ENCODE measurements at places on chromosomes 3 and 15.

DNA sequence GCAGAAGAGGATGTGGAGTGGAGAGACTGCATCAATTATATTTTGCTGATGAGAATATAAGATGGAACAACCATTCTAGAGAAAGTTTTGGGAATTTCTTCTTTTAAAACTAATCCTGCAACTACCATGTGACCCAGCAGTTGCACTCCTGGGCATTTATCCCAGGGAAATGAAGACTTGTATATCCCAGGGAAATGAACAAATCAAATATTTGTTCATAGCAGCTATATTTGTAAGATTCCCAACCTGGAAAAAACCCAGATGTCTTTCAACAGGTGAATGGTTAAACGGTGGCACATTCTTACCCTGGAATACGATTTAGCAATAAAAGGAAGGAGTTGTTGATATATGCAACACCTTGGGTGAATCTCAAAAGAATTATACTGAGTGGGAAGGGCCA is 385.3 kb upstream of the TPRG1 start:
- no peak for DNase-seq

DNA sequence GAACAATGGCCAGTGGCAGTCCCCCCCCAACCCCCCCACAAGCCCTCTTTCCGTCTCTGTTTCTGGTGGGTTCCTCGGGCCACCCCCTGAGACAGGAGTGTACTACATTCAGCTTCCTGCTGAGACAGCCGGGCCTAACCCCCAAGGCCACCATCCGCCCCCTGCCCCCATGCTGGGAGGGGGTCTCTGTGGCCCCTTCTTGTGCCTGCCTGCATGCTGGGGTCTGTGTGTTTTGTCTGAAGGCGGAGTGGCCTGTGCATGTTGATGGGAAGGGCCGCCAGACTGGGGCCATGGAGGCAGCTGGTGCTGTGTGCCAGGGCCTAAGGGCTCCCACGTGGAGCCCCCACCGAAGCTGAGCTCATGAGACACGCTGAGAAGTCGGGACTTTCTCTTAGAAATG is 26.6 kb downstream of the PLXNA1 start:
- DNase-seq = no peak

DNA sequence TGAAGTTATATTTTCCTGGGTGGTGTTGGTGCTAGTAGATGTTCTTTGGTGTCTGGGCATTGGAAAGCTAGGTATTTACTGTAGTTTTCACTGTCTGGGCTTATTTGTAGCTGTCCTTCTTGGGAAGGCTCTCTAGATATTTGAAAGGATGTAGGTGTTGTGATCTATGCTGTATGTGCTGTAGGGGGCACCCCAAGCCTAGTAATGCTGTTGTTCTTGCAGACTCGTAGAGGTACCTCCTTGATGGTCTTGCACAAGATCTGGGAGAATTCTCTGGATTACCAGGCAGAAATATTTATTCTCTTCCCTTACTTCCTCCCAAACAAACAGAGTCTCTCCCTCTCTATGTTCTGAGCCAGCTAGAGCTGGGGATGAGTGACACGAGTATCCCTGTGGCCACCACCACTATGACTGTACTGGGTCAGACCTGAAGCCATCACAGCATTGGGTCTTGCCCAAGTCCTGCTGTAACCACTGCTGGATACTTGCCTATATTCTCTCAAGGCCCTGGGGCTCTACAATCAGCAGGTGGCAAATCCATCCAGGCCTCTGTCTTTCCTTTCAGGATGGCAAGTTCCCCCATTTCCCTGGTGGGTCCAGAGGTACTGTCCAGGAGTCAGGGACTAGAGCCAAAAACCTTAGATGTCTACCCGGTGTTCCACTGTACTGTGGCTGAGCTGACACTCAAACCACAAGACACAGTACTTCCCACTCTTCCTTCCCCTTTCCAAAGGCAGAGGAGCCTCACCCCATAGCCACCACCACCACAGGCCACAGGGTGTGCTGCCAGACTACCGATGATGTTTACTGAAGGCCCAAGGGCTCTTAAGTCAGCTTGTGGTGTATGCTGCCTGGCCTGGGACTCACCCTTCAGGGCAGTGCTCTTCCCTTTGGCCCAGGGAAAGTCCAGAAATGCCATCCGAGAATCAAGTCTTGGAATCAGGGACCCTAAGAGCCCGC is 195.2 kb upstream of the DPPA4 start:
- DNase-seq = peak; percentile 49

GRCh38 chr3:7433073-7433472 is 572.2 kb downstream of the GRM7 start:
- no peak for DNase-seq

GRCh38 chr3:55516392-55517030 is 29.4 kb upstream of the WNT5A start:
- no peak for DNase-seq

- no peak for DNase-seq
These were observed 1.4 kb downstream of the CNTN3 start for GRCh38 chr3:74613060-74613459.

- DNase-seq = no peak
These were observed 165.0 kb downstream of the NTRK3 start for GRCh38 chr15:88091444-88092016.

DNA sequence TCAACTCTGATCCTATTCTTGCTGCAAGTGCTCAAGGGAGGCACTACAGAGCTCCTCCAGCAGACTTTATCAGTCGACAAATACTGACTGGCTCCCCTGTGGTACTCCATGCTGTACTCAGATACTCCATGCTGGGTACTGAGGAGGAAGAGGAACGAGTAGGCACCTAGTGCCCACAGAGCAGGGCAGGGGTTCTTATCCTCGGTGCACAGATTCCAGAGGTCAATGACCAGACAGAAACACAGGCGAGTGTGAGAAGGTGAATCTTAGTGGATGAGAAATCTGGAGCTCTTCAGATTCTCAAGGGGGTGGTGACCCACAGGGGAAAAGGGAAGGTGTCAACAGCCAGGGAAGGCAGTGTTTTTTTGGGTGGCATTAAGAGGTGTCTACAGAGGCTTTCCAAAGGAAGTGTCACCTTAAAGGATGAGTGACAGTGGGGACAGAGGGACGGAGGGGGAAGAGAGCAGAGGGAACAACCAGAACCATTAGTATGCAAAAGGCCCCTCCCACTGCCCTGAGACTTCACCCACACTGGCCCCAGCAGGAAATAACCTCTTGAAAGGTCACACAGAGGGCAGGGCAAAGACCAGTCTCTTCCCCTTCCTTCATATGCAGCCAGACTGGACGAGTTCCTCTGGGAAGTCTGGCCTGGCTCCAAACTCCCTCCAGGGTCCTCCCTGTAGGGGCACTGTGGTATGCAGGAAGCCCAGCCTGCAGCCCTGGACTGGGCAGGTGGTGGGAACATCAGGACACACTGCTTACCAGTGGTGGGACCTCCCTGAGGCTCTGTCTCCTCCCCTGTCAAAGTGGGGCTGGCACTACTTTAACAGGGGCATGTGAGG is 27.5 kb downstream of the CCDC12 start:
- DNase-seq = peak; percentile 33

DNA sequence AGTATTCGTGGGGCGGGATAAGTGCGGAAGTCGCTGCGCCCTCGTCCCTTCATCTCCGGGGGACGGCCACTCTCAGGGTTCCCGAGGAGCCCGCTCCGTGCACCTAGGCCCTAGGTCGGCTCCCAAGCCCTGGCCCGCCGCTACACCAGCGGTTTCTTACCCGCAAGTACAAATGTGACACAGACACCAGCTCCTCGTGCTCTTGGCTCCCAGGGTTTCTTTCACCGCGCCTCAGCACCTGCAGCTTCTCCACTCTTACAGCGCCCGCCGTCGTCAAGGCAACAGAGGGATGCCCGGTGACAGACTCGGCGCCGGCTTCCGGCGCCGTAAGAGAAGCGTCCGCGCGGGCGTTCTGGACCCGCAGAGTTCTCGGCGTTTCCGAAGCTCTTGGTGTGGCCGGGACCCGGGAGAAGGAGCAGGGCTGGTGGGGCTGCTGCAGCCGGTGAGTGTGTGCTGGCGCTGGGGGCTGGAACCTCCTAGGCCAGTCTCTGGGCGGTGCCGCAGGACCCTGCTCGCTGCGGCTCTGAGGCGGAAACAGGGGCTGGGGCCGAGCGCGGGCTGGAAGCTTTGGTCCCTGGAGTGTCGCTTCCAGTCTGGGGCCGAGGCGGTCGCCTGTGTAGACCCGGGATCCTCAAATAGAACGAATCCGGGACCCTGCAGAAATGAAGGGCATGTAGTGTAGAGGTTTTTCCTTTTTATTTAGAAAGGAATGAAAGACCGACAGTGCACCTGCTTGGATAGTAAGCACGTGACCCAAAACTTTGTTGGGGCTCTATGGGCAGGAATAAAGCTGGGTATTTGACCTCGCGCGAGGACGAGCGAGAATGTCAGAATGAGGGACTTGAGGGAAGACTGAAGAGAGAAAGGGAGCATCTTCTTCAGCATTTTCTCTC is 155.4 kb upstream of the GOLGA6L4 start:
- DNase-seq = peak; percentile 69

DNA sequence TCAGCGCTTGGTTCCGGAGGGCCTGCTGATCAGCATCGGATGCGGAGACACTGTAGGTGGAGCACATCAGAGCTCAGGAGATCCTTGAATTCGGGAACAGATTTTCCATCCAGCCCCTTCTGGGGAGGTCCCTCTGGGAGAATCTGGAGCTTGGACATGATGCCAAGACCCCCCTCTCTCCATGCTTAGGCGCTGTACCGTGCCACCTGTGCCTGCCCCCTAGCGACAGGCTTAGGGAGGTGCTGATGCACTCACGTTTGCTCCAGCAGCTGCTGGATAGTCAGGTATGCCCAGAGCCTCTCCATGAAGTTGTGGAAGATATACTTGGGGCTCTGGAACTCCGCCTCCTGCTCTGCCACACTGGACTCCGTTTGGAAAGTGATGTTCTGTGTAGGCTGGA is 9.7 kb downstream of the ITIH4 start:
- peak; percentile 26 for DNase-seq

- peak; percentile 72 for DNase-seq
These were observed 664 bp downstream of the PARP3 start for GRCh38 chr3:51942603-51943450.

GRCh38 chr3:154538566-154539360 is 108.8 kb upstream of the GPR149 start:
- DNase-seq = no peak

DNA sequence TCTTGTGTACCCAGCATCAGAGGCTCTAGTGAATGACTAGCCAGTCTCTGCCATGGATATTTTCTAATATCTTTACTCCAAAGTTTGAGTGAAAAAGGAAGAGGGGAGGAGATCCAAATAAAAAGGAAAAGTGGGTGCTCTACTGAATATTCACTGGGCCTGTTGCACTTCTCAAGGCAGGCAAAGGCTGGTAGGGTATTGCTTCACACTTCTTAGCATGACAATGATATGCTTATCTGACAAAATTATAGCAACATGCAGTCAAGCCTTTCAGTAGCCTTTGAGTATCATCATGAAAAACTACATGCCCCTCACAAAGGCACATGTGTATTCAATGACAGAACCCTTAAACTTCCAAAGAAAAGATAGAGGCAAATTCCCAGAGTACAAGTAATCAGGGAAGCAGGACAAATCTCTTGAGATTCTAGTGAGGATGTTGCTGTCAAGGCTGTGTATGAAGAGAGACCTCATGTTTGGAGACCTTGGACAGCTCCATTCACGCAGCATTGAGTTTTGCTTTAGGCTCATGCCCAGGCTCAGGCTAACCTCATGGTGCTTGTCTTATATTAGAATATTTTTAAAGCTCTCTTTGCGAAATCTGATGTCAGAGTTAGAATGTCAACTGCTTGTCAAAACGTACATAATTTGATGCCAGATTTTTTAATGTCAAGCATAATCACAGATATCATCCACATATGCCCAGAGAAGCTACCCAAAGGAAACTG is 506.9 kb downstream of the OCA2 start:
- no peak for DNase-seq

DNA sequence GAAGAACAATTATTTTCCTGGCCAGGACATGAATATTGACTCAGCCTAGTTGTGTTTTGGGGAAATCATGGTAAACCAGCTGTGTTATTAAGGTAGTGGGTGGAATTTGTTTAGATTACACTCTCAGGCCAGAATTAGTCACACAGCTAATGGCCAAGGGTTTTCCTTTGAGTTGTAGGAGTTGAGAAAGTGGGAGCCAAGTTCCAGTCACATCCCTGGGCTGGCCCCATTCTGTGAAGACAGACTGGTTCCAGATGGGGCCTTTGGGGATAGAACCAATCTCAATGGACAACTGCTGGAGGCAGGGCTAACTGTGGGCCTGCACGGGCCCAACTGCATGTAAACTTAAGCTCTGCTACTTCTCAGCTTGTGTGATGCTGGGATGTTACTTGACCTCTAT is 1.4 kb upstream of the RASL12 start:
- DNase-seq = no peak

GRCh38 chr3:173750095-173750494 is 352.6 kb downstream of the NLGN1 start:
- DNase-seq = no peak

DNA sequence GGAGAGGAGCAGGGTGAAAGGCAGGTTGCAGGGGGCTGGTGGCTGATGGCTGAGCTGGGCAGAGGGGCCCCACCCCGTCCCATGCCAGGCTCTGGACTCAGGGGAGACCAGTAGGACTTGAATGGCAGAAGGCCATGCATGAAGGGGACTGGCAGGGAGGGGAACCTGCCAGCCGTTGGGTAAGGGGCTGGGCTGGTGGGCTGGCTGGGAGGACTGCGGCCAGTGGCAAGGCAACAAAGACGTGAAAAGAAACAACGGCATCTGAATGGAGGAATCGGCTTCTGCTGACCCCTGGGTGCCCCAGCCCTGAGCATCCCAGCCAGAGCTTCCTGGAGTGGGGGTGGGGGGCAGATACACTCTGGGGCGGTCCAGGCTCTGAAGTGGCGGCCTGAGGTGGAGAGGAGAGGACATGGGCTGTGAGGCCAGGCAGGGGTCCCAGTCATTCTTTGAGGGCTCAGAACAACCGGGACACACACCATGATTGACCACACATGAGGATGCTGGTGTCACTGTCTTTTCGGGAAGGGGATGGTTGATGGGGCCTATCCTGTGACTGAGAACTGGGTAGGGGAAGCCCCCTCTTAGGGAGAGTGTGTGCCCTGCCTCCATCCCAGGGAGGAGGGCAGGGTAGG is 11.7 kb downstream of the GLYCTK start:
- DNase-seq = no peak

DNA sequence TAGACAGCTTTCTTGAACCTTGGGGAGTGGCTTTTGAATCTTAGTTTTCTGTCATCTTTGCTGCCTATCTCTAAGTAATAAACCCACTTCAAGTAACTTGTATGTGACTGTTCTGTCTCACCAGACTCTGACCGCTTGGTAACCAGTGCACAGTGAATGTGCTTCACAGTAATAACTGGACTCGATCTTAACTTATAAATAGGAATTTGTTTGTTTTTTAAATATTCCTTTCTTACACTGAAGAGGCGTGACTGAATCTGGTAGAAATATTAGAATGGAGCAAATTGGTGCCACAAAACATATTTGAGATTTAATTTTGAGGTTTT is 318.0 kb downstream of the GBE1 start:
- no peak for DNase-seq

Data from activated CD4-positive, alpha-beta T cell treated with anti-CD3 and anti-CD28 coated beads, Interleukin-2, Interleukin-6, amounts not matched to agents 100 ng/mL and 50 ng/mL, durations not matched to agents 16 hours and 8 hours (primary cell).